ENCODE measurements at places on chromosomes 16 and 17. TPM values are rescaled to one million over a fixed set of nuclear protein-coding genes. Genes with fewer than 3 reads are reported as not detected.

DNA sequence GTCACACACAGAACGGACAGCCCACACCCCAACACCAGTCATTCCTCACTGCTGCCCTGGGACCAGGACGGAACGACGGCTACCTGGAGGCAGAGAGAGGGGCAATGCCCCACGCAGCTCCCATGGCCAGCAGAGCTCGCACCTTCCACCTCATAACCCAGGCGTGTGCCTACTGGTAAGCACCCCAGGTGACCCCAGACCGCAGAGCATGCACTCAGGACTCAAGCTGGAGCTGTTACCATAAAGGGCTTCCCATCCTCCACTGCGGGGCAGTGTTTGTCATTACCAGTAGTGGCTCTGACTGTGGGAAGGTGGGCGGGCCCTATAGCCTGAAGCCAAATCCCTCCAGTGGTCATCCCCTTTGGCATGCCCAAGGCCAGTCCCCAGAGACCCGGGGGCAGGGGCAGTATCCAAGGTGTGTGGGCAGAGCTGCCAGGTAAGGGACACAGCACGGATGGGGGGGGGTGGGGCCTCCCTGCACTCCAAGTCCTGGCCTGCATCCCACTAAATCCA, 4.7 kb upstream of the BCAR1 start:
- no peak for DNase-seq
- H3K27me3 ChIP-seq = no peaks in the 10 kb centered on the region
- peaks cover 87% of the 10 kb centered on the region for H3K4me1 ChIP-seq
- no peaks in the 10 kb centered on the region for H3K36me3 ChIP-seq
- H3K4me3 ChIP-seq = no peak overlapping the region

DNA sequence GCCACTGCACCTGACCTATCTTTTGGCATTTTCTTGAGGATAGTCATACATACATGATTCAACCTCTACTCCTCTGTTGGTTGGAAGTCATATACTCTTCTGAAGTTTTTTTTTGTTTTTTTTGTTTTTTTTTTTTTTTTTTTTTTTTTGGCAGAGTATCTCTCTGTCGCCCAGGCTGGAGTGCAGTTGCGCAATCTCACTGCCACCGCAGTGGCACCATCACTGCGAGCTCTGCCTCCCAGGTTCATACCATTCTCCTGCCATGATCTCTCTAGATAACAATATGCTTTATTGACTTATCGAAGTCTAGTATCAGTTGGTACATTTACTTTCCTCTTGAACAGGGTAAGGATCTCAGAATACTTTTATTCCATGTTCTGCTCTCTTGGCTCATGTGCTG, 224.2 kb upstream of the WSCD1 start:
- H3K4me1 ChIP-seq = no peaks in the 10 kb centered on the region
- H3K4me3 ChIP-seq = no peak overlapping the region
- H3K27ac ChIP-seq = no peak overlapping the region
- no peak for DNase-seq
- no peaks in the 10 kb centered on the region for H3K36me3 ChIP-seq

- peaks cover 15% of the 10 kb centered on the region for H3K4me1 ChIP-seq
- no peaks in the 10 kb centered on the region for H3K27me3 ChIP-seq
- no peak overlapping the region for H3K4me3 ChIP-seq
Observed at GRCh38 chr17:38420518-38420917, 7.7 kb upstream of the ARHGAP23 start.

DNA sequence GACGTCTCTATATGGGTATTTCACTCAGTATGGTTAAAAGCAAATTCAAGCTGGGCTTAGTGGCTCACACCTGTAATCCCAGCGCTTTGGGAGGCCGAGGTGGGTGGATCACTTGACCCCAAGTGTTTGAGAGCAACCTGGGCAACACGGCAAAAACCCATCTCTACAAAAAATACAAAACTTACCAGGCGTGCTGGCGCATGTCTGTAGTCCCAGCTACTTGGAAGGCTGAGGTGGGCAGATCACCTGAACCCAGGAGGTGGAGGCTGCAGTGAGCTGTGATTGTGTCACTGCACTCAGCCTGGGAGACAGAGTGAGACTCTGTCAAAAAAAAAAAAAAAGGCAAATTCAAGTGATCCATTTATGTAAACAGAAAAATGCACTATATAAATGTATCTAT, 1.3 kb upstream of the TNFRSF17 start:
- H3K4me3 ChIP-seq = no peak overlapping the region
- H3K36me3 ChIP-seq = no peaks in the 10 kb centered on the region
- no peak overlapping the region for H3K27ac ChIP-seq
- no peaks in the 10 kb centered on the region for H3K27me3 ChIP-seq
- DNase-seq = no peak

- H3K36me3 ChIP-seq = no peaks in the 10 kb centered on the region
- H3K27ac ChIP-seq = no peak overlapping the region
- no peaks in the 10 kb centered on the region for H3K4me1 ChIP-seq
- H3K27me3 ChIP-seq = no peaks in the 10 kb centered on the region
Observed at GRCh38 chr17:61555127-61555566, 35.9 kb downstream of the NACA2 start.

DNA sequence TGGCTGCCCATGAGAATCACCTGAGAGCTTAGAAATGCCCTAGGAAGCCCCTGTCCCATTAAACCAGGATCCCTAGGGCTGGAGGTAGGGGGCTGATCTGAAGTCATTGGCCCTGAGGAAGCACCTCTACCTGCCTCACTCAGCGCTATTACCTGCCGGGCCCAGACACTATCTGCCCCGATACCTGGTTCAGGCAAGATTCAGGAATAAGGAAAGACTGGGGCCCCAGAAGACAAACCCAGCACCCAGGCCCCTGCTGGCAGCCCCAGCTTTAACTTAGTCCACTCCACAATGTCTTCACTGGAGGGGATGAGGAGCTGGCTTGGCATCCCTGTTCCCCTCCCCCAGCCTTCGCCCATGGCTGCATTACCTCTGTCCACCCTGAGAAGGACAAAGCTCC, 126.3 kb downstream of the GAS7 start:
- H3K27me3 ChIP-seq = no peaks in the 10 kb centered on the region
- H3K4me3 ChIP-seq = no peak overlapping the region
- no peak for DNase-seq
- H3K36me3 ChIP-seq = no peaks in the 10 kb centered on the region
- no peak overlapping the region for H3K27ac ChIP-seq

DNA sequence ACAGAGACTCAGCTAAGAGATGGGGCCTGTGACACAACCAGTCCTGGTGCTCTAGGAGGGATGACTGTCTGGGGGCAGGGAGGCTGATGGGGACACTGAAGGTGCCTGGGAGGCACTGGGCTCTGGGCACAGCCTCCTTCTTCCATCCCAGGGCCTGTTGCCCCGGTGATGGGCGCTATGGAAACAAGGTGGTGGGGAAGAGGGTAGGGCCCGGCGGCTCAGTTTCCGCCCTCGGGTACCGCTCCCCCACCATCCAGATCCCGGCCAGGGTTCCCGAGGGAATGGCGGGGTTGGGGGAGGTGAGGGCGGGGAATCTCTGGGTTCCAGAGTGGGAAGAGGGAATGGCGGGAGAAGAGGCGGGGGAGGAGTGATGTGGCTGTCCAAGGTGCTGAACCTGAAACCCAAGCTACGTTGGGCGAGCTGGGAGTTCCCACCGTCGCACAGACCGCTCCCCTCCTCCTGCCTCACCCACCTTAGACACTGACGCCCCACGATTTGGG, 981 bp downstream of the KCNH4 start:
- H3K27me3 ChIP-seq = peaks cover 11% of the 10 kb centered on the region
- DNase-seq = no peak
- H3K4me1 ChIP-seq = peaks cover 5% of the 10 kb centered on the region
- no peak overlapping the region for H3K4me3 ChIP-seq

DNA sequence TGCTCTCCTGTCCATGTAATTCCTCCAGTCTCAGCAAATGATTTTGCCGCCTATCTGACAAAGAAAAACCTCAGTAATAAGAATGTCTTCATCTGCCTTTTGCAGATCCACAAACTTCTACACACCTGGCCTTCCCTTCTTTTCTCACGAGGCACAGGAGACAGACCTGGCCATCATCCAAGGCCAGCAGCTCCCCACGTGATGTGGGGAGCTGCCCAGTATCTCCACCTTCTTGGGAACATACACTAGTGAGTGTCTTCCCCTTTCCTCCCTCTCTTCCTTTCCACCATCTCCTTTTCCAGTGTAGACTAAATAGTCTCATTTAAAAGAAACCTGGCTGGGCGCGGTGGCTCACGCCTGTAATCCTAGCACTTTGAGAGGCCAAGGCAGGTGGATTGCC, 274.4 kb downstream of the CEP112 start:
- no peaks in the 10 kb centered on the region for H3K36me3 ChIP-seq
- no peaks in the 10 kb centered on the region for H3K4me1 ChIP-seq
- no peak for DNase-seq
- H3K27me3 ChIP-seq = no peaks in the 10 kb centered on the region
- H3K27ac ChIP-seq = no peak overlapping the region

GRCh38 chr17:50514936-50515702, 6.9 kb downstream of the MYCBPAP start:
- no peak for DNase-seq
- no peaks in the 10 kb centered on the region for H3K27me3 ChIP-seq
- H3K27ac ChIP-seq = no peak overlapping the region
- no peaks in the 10 kb centered on the region for H3K4me1 ChIP-seq
- no peak overlapping the region for H3K4me3 ChIP-seq
- H3K36me3 ChIP-seq = no peaks in the 10 kb centered on the region

- H3K36me3 ChIP-seq = no peaks in the 10 kb centered on the region
- DNase-seq = no peak
- no peaks in the 10 kb centered on the region for H3K27me3 ChIP-seq
- H3K4me3 ChIP-seq = no peak overlapping the region
- peaks cover 8% of the 10 kb centered on the region for H3K4me1 ChIP-seq
Observed at GRCh38 chr17:19453296-19453695, 42.3 kb downstream of the RNF112 start.

GRCh38 chr17:2386400-2387085, 14.3 kb downstream of the MNT start:
- DNase-seq = no peak
- no peak overlapping the region for H3K27ac ChIP-seq
- no peaks in the 10 kb centered on the region for H3K4me1 ChIP-seq
- H3K4me3 ChIP-seq = no peak overlapping the region
- peaks cover 26% of the 10 kb centered on the region for H3K36me3 ChIP-seq
- H3K27me3 ChIP-seq = no peaks in the 10 kb centered on the region

- H3K27me3 ChIP-seq = no peaks in the 10 kb centered on the region
- H3K4me1 ChIP-seq = peaks cover 10% of the 10 kb centered on the region
- no peak overlapping the region for H3K27ac ChIP-seq
Observed at GRCh38 chr17:34354637-34355036, 1.6 kb upstream of the CCL13 start.

DNA sequence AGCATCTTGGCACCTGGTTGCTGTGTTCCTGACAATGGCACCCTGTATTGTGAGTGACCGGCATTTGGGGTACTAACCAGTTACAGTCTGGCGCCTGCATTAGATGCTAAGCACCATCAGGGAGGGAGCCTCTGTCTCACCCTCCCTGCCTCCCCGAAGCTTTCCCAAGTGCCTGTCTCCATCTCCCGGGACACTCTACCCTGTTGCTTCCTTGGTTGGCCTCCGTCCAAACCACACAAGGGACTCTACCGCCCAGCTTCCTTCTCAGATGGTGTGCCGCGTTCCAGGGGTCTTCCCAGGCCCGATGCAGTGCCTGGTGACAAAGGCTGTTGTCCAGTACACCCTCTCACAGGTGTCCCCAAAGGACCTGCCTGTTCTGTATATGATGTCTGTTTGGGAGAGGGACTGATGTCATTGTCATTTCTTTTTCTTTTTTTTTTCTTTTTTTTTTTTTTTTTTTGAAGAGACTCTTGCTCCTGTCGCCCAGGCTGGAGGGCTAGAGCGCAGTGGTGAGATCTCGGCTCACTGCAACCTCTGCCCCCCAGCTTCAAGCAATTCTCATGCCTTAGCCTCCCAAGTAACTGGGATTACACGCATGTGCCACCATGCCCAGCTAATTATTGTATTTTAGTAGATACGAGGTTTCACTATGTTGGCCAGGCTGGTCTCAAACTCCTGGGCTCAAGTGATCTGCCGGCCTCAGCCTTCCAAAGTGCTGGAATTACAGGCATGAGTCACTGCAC, 6.7 kb downstream of the SNN start:
- no peak for DNase-seq
- H3K27me3 ChIP-seq = no peaks in the 10 kb centered on the region
- peaks cover 39% of the 10 kb centered on the region for H3K36me3 ChIP-seq
- no peak overlapping the region for H3K4me3 ChIP-seq

DNA sequence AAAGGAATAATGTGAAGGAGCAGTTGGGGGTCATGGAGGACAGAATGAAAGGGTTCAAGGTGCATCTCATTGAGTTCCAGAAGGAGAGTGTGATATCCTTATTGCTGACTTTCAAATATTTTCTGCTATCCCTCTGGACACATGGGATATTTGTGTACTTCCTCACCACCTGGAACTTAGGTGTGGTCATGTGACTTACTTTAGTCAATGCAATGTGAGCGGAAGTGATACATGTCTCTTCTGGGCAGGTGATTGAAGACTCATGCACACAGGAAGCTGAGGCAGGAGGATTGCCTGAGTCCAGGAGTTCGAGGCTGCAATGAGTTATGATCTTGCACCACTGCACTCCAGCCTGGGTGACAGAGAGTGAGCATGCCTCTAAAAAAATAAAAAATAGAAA, 36.7 kb upstream of the TANC2 start:
- H3K27ac ChIP-seq = no peak overlapping the region
- no peaks in the 10 kb centered on the region for H3K36me3 ChIP-seq
- no peak for DNase-seq
- no peak overlapping the region for H3K4me3 ChIP-seq
- H3K4me1 ChIP-seq = no peaks in the 10 kb centered on the region

- peaks cover 2% of the 10 kb centered on the region for H3K4me1 ChIP-seq
- no peak overlapping the region for H3K4me3 ChIP-seq
- DNase-seq = no peak
- no peaks in the 10 kb centered on the region for H3K27me3 ChIP-seq
- H3K36me3 ChIP-seq = no peaks in the 10 kb centered on the region
- no peak overlapping the region for H3K27ac ChIP-seq
Observed at GRCh38 chr17:18139949-18140348, 31.4 kb downstream of the MYO15A start.

- no peaks in the 10 kb centered on the region for H3K36me3 ChIP-seq
- H3K4me1 ChIP-seq = no peaks in the 10 kb centered on the region
- no peaks in the 10 kb centered on the region for H3K27me3 ChIP-seq
- H3K4me3 ChIP-seq = no peak overlapping the region
- H3K27ac ChIP-seq = no peak overlapping the region
- no peak for DNase-seq
Observed at GRCh38 chr17:58282442-58282841, 1.7 kb upstream of the MPO start.

- H3K36me3 ChIP-seq = peaks cover 9% of the 10 kb centered on the region
- no peaks in the 10 kb centered on the region for H3K27me3 ChIP-seq
- DNase-seq = no peak
- peak overlapping the region; percentile 45 for H3K27ac ChIP-seq
- no peak overlapping the region for H3K4me3 ChIP-seq
Observed at GRCh38 chr16:57260294-57260929, 15.4 kb downstream of the ARL2BP start.

GRCh38 chr17:81057079-81057730, 22.3 kb downstream of the BAIAP2 start:
- H3K4me1 ChIP-seq = no peaks in the 10 kb centered on the region
- no peaks in the 10 kb centered on the region for H3K27me3 ChIP-seq
- no peak for DNase-seq

The DCXR gene
- 160 TPM for total RNA-seq

The SLC16A5 gene
- 101 TPM for total RNA-seq

The TOM1L1 gene
- total RNA-seq = 31.0 TPM

The TLCD3B gene
- not detected for total RNA-seq

The KRT14 gene
- 10.3 TPM for total RNA-seq

The ITGAL gene
- total RNA-seq = 0.11 TPM

Measured in ascending aorta (tissue), 2 donors.